ENCODE measurements at places on chromosomes 6 and 20.
A peak's percentile ranks its signal among the peaks of the same experiment; 100 is the strongest.

GRCh38 chr20:59895908-59896307 lies 37.5 kb downstream of the SYCP2 start:
- DNase-seq = no peak

DNA sequence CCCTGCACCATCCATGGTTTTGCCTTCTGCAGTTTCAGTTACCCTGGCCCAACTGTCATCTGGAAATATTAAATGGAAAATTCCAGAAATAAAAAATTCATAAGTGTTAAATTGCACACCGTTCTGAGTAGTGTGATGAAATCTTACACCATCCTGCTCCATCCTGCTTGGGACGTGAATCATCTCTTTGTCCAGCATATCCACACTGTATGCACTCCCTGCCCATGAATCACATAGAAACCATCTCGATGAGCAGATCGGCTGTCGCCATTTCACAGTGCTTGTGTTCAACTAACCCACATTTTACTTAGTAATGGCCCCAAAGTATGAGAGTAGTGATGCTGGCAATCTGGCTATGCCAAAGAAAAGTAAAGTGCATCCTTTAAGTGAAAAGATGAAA lies 105.9 kb upstream of the ID4 start:
- DNase-seq = peak; percentile 95

- no peak for DNase-seq
Observed at GRCh38 chr6:28235912-28236452, 10.9 kb downstream of the ZSCAN9 start.

GRCh38 chr20:44422083-44422482 lies 53.6 kb upstream of the TTPAL start:
- DNase-seq = peak; percentile 81

GRCh38 chr6:46419576-46420002 lies 71.7 kb downstream of the RCAN2 start:
- DNase-seq = peak; percentile 86

DNA sequence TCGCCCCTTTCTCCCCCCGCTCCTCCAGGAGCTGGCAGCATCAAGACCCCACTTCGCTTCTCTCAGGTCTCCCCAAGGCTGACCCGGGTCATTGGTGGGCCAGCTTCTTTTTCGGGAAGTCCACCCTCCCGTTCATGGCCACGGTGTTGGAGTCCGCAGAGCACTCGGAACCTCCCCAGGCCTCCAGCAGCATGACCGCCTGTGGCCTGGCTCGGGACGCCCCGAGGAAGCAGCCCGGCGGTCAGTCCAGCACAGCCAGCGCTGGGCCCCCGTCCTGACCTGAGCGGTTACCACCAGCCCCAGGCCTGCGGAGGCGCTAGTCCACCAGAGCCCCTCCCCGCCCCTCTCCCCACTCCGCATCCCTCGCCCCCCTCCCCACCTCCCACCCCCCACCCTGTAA lies 1.0 kb downstream of the PPDPF start:
- peak; percentile 35 for DNase-seq

DNA sequence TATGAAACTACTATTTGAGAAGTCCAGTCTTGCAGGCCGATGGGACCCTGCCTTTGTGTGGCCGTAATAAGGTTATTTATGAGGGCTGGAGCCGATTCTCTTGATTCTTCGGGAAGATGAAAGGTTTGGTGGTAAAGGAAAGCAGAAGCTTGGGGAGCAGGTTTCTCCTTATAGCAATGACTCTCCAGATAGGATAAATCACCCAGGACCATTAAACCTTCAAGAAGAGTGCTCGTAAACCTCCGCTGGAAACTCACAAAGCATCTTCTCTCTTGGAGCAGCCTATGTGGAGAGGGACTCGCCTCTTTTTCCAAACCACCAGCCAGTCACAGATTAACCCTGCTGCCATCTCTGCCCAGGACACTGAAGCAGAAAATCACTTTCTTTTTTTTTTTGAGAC lies 69.6 kb upstream of the SALL4 start:
- DNase-seq = no peak

DNA sequence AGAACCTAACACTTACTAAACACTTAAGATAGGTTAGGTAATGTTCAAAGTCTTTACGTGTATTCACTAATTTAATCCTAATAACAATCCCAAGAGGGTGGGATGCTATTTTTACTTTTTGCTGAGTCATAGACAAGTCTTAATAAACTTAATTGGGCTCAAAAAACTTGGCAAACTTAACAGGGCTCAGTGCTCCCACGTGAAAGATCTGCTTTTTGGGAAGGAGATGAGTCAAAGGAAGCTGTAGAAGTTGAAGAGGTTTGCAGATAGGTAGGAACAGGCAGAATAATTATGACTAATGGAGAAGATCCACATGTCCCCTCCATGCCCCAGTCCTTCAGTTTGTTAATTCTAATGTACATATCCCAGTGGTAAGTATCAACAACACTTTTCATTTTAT lies 44.5 kb upstream of the STMND1 start:
- DNase-seq = peak; percentile 53

DNA sequence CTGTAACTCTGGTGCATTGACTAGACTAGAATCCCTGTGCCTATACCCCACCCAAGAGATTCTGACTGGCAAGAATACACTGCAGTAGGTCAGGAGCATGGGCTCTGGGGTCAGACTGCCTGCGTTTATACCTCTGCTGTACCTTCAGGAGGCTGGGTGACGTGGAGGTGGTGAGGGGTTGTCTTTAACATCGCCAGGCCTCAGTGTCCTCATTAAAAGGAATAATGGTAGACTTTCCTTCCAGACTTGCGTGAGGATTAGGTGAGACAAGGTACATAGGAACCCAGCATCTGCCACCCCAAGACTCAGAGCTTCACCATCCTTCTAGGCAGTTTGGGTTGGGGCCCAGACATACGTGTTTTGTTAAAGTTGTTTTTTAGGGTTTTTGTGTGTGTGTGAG lies 44.3 kb downstream of the TM9SF4 start:
- DNase-seq = no peak

GRCh38 chr6:84260926-84261325 lies 33.5 kb upstream of the CEP162 start:
- peak; percentile 31 for DNase-seq

DNA sequence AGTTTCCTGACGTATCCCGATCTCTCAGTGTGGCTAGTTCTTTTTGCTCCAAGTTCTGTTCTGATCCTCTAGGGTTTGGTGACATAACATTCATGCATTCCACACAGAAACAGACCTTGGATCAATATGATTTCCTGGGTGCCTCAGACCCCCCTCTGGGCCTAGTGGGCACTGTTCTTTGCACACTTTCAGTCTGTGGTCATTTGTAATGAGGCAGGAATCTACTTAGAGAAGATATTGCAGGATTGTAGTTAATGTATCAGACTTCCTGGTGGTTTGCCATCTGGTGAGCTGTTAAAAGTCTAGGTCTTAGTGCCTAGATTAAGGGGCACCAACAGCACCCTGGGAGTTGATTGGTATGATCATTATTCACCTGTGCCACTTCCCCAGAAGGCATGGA lies 7.5 kb downstream of the BEND6 start:
- DNase-seq = peak; percentile 64

- no peak for DNase-seq
Observed at GRCh38 chr6:22622351-22622750, 53.0 kb downstream of the HDGFL1 start.

DNA sequence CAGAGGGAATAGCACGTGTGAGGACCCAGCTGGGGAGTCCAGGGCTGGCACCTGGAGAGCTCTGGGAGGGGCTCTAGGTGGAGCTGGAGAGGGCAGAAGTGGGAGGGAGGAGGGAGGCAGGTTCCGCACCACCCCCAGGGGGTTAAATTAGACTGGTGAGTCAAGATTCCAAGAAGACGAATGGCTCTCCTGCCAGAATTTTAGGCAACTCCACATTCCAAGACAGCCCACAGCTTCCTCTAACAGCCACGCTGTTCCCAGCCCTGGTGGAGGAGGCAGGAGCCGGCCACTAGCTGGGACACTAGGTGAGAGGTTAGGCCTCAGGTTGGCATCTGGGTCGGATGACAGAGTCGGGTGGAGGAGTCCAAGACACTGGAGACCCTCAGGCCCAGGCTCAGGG lies 60.2 kb downstream of the TFAP2C start:
- peak; percentile 93 for DNase-seq

GRCh38 chr6:12007473-12007872 lies 4.6 kb upstream of the HIVEP1 start:
- no peak for DNase-seq

- DNase-seq = peak; percentile 28
Observed at GRCh38 chr6:33453393-33454008, 875 bp upstream of the ZBTB9 start.

GRCh38 chr6:13044390-13044789 lies 283.9 kb downstream of the TBC1D7 start:
- peak; percentile 19 for DNase-seq

GRCh38 chr20:57754190-57754589 lies 44.4 kb upstream of the PMEPA1 start:
- no peak for DNase-seq

- no peak for DNase-seq
Observed at GRCh38 chr6:74713941-74714340, 491.9 kb downstream of the COL12A1 start.

DNA sequence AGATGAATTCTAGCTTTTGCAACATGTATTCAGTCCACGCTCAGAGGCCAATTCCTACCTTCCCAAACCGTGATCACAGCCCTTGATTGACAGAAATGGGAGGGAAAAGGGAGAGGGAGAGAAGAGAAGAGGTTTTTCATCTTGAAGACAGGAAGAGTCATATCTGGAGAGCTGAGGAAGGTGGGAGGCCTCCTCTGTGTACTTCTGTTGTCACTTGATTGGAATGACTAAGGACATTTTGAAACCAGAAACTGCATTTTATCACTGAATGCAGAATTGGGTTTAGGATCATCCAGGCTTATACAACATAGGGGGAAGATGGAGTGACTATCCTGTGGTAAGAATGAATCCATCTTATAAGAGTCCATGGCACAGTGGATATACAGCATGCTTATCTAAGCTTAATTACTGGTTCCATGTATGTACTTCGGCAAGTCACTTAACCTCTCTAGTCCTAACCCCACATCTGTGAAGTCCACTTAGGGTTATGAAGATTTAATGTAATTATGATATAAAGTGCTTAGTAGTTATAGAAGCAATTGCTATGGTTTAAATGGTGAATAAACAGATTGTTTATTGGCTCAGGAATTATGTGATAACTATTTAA lies 144.0 kb downstream of the BCKDHB start:
- DNase-seq = peak; percentile 27

GRCh38 chr20:33680686-33681085 lies 5.5 kb downstream of the E2F1 start:
- DNase-seq = peak; percentile 50

- peak; percentile 75 for DNase-seq
Observed at GRCh38 chr6:135938576-135939207, 87.2 kb downstream of the PDE7B start.
